ENCODE measurements at places on chromosomes 5 and 9.

GRCh38 chr5:179431221-179431824 lies 86.1 kb upstream of the ADAMTS2 start:
- no peak for DNase-seq

DNA sequence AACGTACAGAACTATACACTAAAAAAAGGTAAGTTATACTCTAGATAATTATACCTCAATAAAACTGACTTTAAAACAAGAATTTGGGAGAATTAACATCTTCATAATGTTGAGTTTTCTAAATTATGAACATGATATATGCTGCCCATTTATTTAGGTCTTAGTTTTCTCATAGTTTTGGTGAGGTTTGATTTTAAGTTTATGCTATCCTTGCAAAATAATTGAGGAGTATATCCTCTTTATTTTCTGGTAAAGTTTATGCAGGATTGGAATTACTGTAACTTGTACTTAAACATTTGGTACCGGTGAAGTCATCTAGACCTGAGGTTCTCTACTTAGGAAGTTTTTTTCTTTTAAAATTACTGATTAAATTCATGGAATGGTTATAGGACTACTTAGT lies 38.9 kb upstream of the RNU6ATAC start:
- no peak for DNase-seq

DNA sequence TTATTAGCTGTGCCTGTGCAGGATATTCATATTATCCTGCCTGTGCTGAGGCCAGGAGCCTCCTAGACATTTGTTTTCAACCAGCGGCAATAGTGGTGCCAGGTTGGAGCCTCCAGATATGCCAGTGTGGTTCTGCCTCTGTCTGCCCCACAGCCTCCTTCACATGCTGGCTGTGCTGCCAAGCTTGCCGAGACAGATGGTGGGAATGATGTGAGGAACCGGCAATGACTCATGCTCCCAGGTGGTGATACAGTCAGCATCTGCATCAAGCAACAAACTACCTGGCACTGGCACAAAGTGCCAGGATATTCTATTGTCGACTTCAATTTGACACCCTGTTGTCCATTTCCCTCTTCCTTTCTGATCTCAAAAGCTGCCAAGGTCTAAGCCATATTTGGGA lies 285.7 kb downstream of the CHSY3 start:
- DNase-seq: no peak

DNA sequence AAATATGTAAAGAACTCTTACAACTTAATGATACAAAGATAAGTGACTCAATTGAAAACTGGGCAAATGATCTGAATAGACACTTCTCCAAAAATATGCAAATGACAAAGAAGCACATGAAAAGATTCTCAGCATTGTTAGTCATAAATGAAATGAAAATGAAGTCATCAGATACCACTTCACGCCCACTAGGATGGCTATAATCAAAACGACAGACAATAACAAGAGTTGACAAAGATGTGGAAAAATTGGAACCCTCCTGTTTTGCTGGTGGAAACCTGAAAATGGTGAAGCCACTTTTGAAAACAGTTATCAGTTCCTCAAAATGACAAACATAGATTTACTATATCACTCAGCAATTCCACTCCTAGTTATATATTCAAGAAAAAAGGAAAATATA lies 7.9 kb upstream of the SYK start:
- no peak for DNase-seq

DNA sequence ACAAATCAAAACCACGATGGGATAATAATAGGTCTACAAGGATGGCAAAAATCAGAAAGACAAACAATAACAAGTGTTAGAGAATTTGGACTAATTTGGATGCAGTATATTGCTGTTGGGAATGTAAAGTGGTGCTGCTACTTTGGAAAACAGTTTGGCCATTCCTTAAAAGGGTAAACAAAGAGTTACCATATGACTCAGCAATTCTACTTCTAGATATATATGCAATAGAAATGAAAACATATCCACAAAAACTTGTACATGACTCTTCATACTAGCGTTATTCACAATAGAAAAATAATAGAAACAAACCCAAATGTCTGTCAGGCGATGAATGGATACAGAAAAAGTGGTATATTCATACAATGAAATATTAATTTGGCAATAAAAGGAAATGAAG lies 58.3 kb downstream of the JAK2 start:
- no peak for DNase-seq

GRCh38 chr5:145509336-145510136 lies 325.6 kb downstream of the PRELID2 start:
- DNase-seq: no peak

DNA sequence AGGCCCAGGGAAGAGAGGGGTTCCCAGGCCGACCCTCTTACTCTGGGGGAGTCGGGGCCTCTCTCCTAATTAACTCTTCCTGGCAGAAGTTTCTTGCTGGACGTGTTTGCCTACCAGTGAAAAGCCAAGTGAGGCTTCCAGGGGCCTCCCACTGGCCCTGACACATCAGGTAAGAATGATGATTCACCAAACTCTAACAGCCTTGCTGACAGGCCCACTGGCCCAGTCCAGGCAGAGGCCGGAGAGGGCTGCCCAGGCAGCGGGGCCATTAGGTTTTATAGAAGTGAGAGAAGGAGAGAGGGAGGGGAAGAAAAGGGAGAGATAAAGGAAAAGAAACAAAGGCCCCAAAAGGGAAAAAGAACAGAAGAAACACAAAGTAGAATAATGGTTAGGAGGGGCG lies 50.8 kb upstream of the FOXE1 start:
- DNase-seq: no peak

DNA sequence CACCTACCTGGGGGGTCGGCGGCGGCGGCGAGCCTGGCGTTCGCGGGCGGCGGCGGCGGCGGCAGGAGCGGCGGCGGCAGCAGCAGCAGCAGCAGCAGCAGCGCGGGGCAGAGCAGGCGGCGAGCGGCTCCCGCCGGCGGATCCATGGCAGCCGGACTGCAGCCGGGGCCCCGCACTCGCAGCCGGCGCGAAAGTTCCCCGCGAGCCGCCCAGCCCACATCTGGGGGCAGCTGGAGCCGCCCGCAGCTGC lies 153 bp downstream of the ADAMTS2 start:
- DNase-seq: no peak

- no peak for DNase-seq
These were observed 42.4 kb upstream of the MACIR start for GRCh38 chr5:103216137-103216536.

DNA sequence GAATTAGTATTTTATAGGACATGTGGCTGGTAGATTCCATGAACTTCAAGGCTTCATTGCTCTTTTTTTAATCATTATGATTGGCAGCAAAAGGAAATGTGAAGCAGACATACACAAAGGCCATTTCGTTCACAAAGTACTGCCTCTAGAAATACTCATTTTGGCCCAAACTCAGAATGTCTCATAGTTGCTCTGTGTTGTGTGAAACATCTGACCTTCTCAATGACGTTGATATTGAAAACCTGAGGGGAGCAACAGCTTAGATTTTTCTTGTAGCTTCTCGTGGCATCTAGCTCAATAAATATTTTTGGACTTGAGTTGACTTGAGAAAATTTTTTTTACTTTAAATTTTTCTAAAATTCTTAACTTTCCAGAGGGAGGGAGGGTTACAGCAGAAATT lies 12.4 kb downstream of the KCNV2 start:
- no peak for DNase-seq

GRCh38 chr5:14153932-14154731 lies 11.0 kb downstream of the TRIO start:
- DNase-seq: no peak

GRCh38 chr5:107514305-107514704 lies 156.4 kb downstream of the EFNA5 start:
- DNase-seq: no peak

GRCh38 chr5:174324680-174325079 lies 279.2 kb downstream of the NSG2 start:
- DNase-seq: no peak
